ENCODE measurements at places on chromosomes 7 and 10.

- DNase-seq, result no peak
These were observed 11.1 kb upstream of the UTF1 start for GRCh38 chr10:133218891-133219290.

GRCh38 chr10:60943316-60944057 is 498 bp downstream of the RHOBTB1 start:
- peak; percentile 65 for DNase-seq

DNA sequence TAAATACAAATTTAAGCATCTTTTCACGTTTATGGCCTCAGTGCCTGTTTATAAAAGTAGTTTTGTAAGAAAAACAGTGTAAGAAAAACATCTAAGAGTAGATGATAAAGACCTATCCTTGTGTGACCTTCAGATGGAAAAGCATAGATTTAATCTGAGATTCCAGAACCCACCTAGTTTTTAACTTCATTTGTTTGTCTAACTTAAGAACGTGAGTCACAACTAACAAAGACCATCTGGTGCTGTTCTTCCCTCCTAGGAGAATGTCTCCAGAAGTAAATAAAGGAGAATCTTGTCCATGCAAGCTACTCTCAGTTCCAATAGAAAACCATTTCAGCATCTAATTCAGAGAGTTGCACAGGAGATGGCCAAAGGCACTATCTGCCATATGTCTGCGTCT is 265.4 kb upstream of the C7orf33 start:
- DNase-seq, result no peak

GRCh38 chr10:92598321-92598720 is 5.4 kb downstream of the KIF11 start:
- no peak for DNase-seq

- DNase-seq, result no peak
These were observed 3.5 kb downstream of the NOS3 start for GRCh38 chr7:150994141-150994837.

Measured in kidney tubule cell (primary cell).